Right lobe of liver (tissue), 6 donors: ENCODE measurements at places on chromosomes 11 and 22.

DNA sequence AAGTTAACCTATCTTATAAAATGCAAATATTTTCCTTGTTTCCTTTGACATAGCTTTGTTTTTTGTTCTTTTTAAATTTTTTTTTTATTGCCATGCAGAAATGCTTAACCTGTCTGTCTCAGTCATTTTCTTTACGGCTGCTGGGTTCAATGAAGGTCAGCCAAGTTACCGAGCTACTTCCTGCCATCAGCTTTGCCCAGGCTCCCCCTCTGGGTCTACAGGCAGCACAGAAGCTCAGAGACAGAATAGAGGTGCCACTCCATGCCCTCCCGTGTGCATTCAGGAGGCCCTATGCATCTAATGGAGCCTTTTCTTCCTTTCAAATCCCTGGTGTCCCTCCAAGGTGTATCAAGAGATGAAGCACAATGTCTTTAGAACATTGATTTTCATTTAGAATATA lies 411.0 kb upstream of the NARS2 start:
- DNase-seq, result no peak

DNA sequence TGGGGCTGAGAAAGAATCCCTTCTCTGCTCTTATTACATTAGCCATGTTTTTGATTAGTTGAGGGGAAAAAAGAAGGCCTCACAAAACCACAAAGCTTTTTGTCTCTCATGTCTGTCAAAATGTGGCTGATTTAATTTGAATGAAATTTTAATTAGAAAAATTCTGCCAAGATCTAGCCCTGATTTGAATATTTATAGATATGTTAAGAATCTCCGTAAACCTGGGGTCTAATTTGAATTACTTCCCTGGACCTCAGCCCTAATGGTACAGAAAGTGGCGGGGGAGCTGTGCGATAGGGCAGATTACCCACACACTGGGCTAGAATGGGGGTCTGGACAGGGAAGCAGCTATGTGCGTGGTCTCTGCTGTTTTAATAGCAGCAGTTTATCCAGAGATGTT lies 141.3 kb upstream of the TTC12 start:
- DNase-seq, result no peak

- DNase-seq, result no peak
These were observed 28.9 kb downstream of the APOL1 start for GRCh38 chr22:36281781-36282327.

GRCh38 chr11:14075118-14076078 lies 112.9 kb downstream of the SPON1 start:
- DNase-seq, result no peak

GRCh38 chr11:102204174-102204573 lies 93.9 kb downstream of the YAP1 start:
- no peak for DNase-seq

DNA sequence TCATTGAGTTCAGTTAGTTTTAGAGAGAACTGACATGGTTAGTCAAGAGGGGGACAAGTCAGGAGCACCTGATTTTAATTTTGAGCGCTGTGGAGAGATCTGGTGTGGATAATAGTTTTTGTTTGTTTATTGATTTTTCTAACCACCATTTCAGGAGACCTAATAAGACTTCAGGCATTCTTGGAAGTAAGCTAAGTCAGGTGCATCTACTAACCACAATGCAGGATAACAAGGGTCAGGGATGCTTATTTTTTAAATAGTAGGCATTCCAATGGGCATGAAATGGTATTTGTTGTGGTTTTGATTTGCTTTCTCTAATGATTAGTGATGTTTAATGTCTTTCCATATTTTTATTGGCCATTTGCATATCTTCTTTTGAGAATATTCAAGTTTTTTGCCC lies 212.1 kb downstream of the NAV2 start:
- DNase-seq, result no peak

DNA sequence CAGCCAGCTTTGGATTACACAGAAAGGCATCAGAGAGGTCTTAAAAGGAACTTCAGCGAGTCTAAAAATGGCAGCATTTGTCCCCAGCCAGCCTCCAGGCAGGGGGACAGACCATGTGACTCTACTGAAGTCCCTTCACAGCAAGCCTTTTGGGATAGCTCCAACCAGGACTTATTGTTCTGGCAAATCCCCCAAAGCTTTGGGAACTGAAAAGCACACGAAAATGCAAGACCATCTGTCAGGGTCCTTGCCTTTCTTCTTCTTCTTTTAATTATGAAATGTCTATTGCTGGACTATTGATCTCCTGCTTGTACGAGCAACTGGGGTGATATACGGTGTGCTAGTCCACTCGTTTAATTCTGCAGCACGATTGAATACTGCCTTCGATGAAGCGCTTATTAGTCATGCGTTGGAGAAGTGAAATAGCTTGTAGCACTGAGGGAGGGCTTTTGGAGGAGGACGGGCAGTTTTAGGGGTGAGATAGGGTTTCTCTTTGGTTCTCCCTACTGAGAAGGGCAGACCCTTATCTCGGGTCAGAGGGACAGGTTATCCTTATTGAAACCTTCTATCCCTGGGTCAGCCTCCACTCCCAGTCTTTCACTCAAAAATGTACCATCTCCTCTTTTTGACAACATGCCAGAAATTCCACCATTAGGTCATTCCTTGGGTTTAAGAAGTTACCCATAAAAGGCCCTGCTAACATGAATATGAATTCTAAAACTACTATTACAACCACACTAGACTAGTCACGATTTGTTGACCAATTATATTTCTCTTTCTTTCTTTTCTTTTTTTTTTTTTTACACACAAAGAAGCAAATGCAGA lies 416.4 kb downstream of the MIAT start:
- DNase-seq, result no peak

GRCh38 chr22:20569059-20570058 lies 61.9 kb downstream of the MED15 start:
- peak; percentile 55 for DNase-seq

GRCh38 chr11:44573333-44573732 lies 7.9 kb downstream of the CD82 start:
- DNase-seq, result no peak

DNA sequence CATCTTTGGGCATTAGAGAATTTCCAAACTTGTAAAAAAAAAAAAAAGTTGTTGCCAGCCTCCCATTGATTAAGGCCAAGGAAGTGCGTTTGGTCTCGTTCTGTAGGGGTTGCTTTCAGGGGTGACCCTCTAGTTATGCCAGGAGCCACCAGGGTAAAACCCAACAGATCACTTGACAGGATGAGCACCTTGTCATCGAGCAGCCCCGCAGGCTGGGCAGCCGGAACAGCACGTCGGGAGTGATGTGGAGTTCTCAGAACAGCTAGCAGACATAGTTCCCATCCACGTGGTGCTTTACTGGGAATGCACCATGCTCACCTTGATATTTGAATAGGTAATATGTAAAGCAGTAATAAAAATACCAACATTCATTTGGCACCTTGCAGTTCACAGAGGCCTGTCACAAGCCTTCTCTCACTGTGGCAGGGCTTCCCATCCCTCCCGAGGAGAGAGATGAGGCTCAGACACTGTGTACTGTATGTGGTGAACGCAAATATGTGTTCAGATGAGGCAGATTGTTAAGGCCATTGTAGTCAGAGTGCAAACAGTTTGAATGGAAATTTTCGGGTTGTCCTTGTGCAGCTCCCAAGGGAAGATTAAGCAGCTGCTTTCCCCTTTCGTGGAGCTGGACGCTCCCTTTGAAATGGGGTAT lies 70.9 kb upstream of the SORL1-AS1 start:
- no peak for DNase-seq
